ENCODE measurements at places on chromosomes 2 and 18.

DNA sequence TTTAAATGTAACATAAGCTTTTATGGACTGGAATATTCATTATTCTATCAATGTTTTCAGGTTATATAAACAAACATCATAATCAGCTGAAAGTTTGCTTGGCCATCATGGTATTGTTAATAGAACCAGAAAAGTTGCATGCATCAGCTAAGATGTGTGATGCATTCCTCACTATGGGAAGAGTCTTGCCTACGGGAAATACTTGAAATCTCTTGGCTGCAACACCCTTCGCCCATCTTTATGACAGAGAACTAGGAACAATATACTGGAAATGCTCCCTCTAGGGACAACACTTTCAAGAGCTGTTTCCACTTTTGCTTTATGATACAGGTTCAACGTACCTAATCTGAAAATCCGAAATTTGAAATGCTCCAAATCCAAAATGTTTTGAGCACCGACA lies 1390.8 kb downstream of the DPP10 start:
- DNase-seq: no peak

DNA sequence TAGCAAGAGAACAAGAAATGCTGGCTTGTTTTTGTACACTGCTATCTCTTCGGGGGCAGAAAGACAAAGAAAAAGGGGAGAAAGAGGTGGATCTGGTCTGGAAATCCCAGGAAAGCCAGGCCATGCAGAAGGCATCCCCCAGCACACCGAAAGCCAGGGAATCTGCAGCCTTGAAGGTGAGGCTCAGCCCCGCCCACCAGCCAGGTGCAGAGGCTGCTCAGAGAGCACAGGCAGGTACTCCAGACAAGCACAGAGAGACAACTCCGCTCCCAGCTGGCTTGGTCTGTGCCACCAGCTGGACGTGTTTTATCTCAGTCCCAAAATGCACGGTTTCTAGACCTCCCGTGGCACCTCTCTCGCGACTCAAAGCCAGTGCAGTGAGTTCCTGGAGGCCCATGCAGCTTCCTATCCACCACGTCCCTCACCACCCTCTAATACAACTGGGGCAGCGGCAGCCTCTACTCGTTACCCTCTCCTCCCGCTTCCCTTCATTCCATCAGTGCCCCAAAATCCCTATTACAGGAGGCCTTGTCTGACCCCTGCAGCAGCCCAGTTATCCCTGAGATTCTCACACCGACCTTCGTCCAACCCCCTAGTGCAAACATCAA lies 62.8 kb downstream of the HDAC4 start:
- no peak for DNase-seq

DNA sequence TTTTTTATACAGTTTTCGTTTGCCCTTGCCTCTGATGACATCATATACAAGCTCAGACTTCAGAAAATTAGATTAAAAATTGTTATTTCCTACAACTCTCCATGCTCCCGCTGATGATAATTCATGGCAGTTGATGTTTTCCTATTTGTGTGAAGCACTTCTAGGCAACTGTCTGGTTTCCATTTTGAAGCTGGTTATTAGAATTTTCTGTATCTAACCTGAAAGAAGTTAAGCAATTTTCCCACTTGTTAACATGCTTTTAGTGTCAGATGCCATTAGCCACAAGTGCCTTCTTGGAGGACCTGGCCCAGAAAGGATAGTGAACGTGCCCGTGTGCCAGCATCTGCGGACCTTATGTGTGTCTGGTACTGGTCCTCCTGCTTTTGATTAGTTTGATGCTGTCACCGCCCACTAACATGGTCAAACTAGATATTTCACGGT lies 347.6 kb upstream of the RAB12 start:
- DNase-seq: no peak

DNA sequence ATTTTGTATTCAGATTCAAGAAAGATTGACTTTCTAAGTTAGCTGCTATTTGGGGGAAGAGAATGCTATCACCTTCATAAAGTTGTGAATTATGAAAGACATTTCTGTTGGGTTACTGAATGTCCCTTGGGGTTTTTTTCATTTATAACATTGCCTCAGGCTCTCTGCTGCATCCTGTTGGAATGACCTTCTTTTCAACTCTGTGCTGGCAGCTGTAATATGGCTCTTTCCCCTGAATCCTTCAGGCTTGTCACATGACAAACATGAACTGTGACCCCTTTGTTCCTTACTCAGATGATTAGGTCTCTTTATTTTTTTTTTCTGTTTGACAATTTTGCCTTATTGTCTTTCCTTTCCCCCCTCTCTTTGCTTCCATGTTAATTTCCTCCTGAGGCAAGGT lies 159.8 kb downstream of the TAF4B start:
- DNase-seq: no peak

- no peak for DNase-seq
These were observed 42.2 kb downstream of the LBH start for GRCh38 chr2:30273574-30273929.

DNA sequence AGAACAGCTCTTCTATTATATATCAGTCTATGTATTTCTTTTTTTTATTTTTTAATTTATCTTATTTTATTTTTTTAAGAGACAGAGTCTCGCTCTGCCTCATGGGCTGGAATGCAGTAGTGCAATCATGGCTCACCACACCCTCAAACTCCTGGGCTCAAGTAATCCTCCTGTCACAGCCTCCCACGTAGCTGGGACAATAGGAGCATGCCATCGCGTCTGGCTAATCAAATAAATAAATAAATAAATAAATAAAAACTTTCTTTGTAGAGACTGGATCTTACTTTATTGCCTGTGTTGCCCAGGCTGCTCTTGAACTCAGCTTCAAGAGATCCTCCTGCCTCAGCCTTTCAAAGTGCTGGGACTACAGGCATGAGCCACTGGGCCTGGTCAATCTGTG lies 117.0 kb downstream of the RBMS1 start:
- DNase-seq: no peak

- no peak for DNase-seq
These were observed 187.3 kb downstream of the SNTG2 start for GRCh38 chr2:1137913-1138391.
